ENCODE measurements at places on chromosomes 7 and 10.
A peak's percentile ranks its signal among the peaks of the same experiment; 100 is the strongest.

DNA sequence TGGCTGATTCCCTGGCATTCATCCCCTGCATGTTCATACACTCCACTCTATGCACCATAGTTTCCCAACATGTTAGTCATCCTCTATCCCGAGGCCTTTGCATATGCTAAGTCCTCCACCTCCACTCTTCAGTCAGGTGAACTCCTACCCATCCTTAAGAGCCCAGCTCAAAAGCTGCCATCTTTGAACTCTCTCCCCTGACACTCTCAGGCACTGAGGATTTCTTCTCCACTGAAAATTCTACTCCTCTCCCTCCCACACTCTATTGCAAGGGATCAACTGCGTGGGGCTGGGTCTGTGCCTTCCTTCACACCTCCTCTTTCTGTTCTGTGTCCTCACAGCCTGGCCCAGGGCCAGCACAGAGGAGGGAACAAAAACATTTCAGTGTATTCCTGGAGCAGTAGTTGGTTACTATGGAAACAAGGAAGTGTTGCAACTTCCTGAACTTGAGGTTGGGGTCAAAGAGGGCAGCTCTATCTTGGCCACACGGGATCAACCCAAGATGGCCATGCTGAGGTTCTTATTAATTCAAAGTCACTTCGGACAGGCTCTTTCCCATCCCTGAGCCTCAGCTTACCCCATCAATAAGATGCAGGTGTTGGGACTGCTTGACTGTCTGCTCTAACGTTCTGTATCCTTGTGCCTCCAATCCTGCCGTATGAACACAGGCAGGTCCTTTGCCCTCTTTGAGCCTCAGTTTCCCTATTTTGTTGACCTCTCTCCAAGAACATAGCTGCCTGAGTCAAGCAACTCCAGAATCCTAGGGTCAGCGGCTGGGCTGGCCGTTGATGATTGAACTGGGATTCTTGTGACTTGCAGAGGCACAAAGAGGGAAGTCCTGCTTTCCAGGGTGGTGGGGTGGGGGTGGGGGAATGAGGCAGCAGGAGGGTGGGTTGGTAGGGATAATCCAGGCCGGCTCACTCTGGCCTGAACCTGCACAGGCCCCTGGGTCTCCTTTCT is 15.5 kb downstream of the ZMIZ1 start:
- no peak for DNase-seq

DNA sequence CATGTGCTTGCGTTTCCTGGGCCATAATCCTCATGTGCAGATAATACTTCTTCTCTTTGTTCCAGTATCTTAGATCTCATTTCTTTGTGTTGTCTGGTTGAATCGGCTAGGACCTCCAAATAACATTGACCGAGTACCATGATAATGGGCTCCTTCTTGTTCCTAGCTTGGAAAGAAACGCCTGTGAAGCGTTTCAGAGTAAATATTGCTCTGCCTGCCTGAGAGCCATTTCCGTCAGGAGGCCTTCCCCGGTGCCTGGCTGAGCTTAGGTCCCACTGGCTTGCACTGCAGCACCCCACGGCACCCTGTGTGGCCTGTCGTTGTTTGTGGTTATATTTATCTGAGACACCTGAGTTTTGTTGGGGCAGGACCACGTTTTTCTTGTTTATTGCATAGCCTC is 17.7 kb downstream of the FOXK1 start:
- DNase-seq: no peak

DNA sequence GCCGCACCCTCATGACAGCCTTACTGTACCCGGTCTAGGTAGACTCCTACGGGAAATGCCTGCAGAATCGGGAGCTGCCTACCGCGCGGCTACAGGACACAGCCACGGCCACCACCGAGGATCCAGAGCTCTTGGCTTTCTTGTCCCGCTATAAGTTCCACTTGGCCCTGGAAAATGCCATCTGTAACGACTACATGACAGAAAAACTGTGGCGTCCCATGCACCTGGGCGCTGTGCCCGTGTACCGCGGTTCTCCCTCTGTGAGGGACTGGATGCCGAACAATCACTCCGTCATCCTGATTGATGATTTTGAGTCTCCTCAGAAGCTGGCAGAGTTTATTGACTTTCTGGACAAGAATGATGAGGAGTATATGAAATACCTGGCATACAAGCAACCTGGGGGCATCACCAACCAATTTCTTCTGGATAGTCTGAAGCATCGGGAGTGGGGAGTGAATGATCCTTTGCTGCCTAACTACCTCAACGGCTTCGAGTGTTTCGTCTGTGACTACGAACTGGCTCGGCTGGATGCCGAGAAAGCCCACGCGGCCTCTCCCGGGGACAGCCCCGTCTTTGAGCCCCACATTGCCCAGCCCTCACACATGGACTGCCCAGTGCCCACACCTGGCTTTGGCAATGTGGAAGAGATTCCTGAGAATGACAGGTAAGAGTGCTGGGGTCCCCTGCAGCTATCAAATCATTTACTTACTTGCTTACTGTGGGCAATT is 8.5 kb upstream of the CHCHD1 start:
- DNase-seq: no peak

DNA sequence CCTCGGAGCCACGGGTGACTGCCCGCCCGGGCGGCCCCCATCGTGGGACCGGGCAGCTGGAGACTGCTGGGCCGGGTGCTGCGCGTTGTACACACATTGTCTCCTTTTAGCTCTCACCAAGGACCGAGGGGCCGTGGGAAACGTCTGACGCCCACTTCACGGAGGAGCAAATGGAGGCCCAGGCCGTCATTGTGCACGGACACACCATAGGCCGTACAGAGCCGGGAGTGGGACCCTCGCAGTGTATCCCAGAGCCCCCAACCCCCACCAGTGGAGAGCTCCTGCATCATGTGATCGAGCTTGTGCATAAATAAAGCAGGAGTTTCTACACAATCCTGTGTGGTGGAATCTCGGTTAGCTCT is 722 bp downstream of the DENND10 start:
- DNase-seq: no peak

- no peak for DNase-seq
These were observed 11.2 kb downstream of the SLC13A4 start for GRCh38 chr7:135716677-135717238.

DNA sequence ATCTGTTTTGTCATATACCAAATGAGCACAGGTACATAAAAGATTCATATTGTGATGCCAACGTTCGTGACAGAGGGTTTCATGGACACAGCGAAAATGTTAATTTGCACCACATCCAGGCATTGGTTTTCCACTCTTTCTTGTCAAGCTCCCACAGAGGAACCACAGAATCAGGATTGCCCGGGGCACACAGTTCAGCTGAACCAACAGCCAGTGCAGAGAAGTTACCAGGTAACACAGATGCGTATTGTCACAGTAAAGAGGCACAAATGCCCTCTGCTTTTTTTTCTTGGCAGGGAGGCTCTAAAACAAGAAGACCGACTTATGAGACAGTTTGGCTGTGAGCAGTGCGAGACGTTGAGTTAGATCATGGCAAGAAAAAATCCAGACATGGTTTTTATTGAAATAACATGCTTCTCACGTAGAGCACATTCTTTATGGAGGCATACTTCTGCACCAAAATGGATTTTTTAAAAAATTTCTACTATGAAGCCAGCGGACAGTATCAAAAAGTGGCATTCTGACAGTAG is 331.1 kb upstream of the KIAA1217 start:
- no peak for DNase-seq

GRCh38 chr7:87495366-87495765 is 19.9 kb upstream of the ABCB4 start:
- no peak for DNase-seq

DNA sequence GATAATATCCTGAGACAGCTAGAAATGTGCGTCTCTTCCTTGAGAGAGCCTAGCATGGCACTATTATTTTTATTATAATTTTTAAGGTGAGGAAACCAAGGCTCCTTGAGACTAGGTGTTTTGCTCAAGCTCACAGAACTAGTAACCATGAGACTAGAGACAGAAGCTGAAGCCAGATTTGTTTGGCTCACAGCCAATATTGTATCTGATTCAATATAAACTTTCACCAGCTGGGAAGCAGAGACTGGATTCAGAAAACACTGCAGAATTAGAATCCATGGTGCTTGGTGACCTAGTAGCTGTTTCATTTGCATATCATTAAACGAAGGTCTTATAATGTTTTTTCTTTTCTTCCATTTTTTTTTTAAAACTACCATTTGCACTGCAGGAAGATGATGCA is 64.4 kb downstream of the DNAJB9 start:
- no peak for DNase-seq

GRCh38 chr10:98169379-98169778 is 34.9 kb downstream of the R3HCC1L start:
- no peak for DNase-seq

DNA sequence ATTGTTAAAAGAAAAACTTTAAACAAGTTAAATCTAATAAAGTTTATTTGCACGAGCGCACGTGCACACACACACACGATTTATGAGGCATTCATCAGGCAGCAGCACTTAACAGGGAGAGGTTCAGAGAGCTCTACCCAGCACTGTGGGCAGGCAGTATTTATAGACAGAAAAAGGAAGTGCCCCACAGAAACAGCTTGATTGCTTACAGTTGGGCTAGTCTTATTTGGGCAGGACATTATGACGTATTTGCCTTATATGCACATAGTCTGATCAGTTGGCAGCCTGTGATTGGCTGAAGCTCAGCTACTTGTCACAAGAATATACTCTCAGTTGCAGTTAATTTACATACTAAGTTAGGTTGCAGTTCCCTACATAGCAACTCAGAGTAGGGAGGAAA is 1.2 kb upstream of the SDHAF3 start:
- DNase-seq: no peak

DNA sequence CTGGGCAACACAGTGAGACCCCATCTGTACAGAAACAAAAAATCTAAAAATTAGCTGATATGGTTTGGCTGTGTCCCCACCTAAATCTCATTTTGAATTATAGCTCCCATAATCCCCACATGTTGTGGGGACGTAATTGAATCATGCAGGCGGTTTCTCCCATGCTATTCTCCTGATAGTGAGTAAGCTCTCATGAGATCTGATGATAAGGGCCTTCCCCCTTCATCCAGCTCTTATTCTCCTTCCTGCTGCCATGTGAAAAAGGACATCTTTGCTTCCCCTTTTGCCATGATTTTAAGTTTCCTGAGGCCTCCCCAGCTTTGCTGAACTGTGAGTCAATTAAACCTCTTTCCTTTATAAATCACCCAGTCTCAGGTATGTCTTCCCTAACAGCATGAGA is 136.5 kb downstream of the SFMBT2 start:
- DNase-seq: no peak

GRCh38 chr7:134852625-134853024 is 73.2 kb downstream of the CALD1 start:
- DNase-seq: no peak

- peak; percentile 8 for DNase-seq
These were observed 37.0 kb downstream of the RBM20 start for GRCh38 chr10:110681023-110681681.

DNA sequence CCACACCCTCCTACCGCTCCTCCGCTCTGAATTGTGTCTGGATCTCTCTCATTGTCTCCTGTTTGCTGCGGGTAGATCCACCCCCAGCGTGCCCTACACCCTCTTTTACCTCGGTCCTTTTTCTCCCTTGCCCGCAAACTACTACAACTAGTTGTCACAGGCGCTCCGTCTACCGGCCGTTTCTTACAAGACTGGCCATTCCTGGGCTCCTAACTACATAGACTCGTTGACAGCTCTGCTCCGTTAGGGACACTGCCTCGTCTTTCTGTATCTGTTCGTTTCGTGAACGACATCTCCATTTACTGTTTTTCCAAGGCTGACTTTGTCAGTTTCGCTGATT is 786 bp downstream of the TAF3 start:
- no peak for DNase-seq

GRCh38 chr10:126527645-126528314 is 139.5 kb upstream of the ADAM12 start:
- no peak for DNase-seq

All from activated T-cell treated with anti-CD3 and anti-CD28 coated beads for 4 hours (primary cell).